LoVo (cell line): ENCODE measurements at places on chromosomes 6 and 20.

DNA sequence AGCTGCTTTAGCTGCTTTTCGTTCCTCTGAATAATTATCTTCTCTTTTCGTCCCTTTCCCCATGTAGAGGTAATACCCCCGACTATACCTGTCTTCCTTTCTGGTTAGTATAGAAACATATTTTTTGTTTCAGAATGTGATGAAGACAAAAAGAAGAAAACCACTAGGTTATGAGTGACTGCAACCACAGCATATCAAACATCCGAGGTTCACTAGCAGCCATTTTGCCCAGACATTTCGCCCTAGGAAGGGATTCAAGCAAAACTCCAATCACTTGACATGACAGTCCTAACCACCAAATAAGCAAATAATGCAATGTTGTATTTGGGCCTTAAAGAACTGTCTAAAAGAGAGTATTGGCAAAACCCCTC, 9.4 kb downstream of the SNX5 start:
- no peak for DNase-seq

GRCh38 chr6:10479939-10480700, 41.0 kb upstream of the GCNT2 start:
- no peak for DNase-seq

GRCh38 chr6:33114406-33114805, 38.6 kb downstream of the HLA-DPB1 start:
- no peak for DNase-seq

DNA sequence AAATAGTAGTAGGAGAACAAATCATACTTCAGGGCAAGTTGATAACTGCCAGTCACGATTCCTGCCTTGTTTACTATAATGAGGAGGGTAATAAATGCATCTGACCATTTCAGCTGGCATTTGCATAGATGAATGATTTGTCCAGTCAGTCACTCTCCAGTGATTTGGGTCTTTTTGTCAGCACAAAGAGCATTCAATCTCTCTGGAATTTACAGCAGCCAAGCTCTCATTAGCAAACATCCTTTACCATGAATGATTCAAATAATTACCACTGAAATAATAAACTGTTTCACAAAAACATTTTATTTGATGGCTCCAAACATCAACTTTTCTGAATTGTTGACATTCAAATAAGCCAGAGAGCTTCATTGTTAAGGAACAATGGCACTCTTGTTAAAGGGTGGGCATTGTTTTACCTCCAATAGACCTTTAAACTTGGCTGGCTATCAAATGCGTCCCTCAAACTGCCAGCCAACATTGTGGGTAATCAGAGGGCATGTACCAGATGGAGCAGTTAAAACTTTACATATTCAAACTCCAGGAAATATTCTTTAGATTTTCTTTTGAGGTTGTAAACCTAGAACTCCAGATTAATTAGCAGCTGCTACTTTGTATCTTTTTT, 30.0 kb upstream of the FBXL4 start:
- no peak for DNase-seq

GRCh38 chr6:168035661-168036545, 38.4 kb downstream of the KIF25 start:
- peak; percentile 16 for DNase-seq

DNA sequence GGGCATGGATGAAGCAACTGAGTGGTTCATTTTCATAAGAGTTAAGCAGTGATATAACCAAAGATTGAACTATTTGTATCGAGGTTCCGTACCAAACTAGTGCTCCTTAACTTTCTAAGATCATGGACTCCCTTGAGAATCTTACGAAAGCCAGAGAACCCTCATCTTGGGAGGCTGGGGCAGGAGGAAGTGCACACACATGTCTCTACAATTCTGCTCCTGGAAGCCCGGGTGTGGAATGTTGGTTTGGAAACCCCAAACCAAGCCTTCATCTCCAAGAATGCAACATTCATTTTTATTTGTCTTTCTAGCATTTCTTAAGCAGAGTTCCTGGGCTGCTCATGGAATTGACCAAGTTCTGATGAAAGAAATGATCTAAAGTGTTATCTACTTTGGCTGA, 250.5 kb upstream of the PRND start:
- DNase-seq, result no peak

GRCh38 chr6:159066483-159066882, 21.7 kb upstream of the TAGAP start:
- DNase-seq, result no peak

DNA sequence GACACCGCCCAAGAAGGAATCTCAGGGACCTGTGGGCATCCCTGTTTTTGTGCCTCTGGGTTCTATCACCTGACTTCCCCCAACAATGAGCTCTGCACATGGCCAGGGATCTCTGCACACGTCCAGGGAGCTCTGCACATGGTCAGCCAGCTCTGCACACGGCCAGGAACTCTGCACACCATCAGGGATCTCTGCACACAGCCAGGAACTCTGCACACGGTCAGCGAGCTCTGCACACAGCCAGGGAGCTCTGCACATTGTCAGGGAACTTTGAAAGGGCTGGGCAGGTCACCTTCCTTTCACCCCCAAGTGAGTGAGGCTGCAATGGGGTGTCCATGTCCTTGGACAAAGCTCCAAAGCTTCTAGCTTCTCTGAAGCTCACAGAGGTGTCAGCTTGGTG, 5.2 kb upstream of the SLCO4A1 start:
- no peak for DNase-seq

DNA sequence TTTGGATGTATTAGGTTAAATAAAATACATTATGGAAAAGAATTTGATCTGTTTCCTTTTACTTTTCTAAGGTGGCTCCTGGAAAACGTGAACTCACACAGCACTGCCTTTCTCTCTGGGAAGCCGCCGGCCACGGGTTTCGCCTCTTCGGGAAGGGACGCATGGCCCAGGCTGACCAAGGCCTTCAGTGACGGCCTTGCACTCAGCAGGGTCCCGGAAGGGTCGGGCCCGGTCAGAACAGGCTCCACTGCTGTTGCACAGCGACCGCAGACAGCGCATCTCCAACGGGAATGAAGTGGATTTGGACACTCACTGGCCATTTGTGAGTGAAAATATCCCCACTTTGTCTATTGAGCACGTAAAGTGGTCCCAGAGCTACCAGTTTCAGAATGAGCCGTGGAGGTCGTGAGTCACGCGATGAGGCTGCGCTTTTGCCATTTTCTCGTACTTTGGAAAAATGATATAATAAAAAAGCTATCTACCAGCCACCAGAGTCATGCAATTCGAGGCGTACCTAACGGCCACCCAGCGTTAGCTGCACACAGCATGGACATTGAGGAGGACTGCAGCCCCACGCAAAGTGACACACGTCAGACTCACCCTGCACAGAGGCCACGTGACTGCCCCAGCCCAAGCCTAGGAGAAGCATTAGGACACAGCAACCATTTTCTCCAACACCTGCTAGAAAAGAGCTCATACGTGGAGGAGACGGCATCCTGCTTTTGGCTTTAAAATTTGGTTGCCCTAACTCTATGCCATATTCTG, 244.3 kb downstream of the TTLL2 start:
- no peak for DNase-seq

- DNase-seq, result no peak
These were observed 45.8 kb upstream of the PAK5 start for GRCh38 chr20:9884666-9885065.

GRCh38 chr20:63145156-63145555, 70.8 kb downstream of the YTHDF1 start:
- no peak for DNase-seq

DNA sequence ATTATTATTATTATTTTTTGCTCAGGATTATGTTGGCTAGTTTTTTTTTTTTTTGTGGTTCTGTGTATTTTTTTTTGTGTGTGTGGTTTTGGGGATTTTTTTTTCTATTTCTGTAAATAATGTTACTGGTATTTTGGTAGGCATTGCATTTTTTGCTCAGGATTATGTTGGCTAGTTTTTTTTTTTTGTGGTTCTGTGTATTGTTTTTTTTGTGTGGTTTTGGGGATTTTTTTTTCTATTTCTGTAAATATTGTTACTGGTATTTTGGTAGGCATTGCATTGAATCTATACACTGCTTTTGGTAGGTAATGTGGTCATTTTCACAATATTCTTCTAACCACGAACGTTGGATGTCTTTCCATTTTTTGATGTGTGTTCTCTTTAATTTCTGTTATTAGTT, 17.4 kb downstream of the PHF3 start:
- no peak for DNase-seq

- DNase-seq, result no peak
These were observed 67.3 kb downstream of the ADTRP start for GRCh38 chr6:11711003-11711983.

GRCh38 chr6:144346719-144347447, 61.7 kb downstream of the UTRN start:
- peak; percentile 31 for DNase-seq

DNA sequence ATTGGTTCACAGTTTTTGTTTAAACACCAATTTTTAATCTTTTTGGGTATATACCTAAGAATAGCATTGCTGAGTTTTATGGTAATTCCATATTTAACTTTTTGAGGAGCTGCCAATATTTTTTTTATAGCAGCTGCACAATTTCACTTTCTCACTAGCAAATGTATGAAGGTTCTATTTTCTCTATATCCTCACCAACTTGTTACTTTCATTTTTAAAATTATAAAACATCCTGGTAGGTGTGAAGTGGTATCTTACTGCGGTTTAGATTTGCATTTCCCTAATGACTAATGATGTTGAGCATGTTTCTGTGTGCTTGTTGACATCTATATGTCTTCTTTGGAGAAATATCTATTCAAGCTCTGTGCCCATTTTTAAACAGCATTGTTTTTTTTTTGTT, 452.1 kb downstream of the GRIK2 start:
- no peak for DNase-seq

DNA sequence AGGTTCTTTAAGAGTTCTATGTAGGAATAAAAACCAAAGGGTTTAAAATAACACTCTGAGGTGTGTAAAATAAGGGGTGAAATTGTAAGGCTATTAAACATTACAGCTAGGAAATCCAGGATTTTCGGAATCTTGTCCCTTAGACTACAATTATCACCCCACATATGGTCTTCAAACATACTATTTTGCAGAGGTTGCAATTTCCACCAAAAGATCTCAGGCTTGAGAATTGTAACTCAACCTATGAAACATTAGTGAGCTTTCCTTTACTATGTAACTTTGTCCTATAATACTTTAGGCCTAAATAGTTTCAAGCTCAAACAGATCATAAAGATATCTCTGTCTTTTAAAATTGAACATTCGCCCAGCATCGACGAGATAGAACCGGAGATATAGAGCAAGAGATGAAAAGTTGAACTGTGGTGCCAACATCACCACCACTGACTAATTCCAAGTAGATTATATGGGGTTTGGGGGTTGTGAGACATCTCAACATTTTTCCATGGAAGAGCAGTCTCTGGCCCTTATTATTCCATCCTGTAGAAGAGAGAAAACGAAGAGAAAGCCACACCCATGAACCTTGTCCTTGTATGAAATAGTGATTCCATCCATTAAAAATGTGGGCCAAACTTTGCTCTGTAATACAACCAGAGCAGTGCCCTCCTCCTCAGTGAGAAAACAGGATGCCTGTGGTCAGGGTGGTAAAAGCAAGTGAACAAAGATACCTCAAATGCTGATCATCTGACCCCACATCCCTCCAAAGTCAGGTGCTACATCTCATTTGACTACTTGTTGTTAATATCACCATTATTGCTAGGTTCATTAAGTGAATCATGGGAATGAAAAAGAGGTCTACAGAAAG, 284.5 kb upstream of the GJE1 start:
- DNase-seq, result no peak

DNA sequence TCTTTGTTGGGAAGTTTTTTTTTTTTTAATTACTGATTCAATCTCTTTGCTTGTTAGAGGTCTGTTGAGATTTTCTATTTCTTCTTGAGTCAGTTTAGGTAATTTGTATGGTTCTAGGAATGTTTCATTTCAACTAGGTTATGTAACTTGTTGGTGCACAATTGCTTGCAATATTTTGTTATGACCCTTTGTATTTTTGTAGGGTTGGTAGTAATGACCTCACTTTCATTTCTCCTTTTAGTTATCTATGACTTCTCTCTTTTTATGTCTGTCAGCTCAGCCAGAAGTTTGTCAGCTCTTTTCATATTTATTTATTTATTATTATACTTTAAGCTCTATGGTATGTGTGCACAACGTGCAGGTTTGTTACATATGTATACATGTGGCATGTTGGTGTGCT, 51.1 kb upstream of the SLC24A3 start:
- DNase-seq, result no peak

GRCh38 chr20:58716476-58717277, 24.1 kb downstream of the NPEPL1 start:
- no peak for DNase-seq

- DNase-seq, result no peak
These were observed 34.9 kb downstream of the DYNLT1 start for GRCh38 chr6:158609455-158610155.

GRCh38 chr20:51440589-51440988, 101.9 kb downstream of the NFATC2 start:
- DNase-seq, result no peak

DNA sequence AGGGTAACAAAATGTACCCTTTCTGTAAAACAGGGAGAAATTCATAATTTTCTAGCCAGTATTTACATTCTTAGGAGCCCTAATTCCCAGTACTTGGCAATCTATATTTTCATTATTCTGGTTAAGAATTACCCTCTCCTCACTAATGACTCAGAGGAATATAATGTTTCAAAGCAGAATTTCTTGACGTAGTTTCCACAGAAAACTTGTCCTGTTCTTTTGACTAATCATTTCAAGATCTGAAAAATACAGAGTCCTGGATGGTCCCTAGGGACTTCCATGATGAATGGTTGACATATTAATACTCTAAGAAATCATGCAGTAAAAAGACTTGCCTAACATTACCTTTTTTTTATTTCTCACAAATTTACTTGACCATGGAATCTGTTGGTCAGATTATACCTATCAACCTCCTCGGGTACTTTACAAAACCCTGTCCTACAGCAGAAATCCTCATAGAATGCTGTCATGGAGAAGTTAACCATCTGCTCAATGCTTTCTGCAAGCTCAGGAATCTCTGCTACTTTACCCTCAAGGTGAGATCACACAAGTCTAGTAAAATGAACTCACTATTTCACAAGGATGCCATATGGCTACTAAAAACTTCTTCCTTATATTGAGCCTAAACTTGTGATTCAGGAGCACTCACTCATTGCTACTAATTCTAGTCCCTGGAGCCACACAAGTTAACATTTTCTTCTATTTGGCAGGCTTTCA, 202.1 kb upstream of the CNR1 start:
- DNase-seq, result no peak

DNA sequence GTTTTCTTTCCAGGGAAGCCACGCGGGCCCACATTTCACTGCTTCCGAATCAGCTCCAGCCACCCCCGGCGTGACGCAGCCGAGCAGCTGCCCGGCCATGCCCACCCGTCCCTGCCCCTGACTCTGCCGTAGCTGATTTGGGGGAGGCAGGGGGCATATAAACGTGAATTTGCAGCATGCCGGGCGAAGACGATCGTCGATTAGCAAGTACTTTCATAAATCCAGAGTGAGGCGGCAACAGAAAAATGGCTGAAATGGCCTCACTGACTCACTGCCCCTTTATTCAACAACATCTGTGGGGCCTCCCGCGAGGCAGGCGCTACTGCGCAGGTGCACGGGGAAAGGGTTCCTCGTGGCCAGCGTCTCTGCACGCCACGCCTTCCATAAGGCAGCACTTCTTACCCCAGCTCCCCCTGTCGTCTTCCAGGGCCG, 118.0 kb downstream of the DLL1 start:
- no peak for DNase-seq
